Stimulated activated CD8-positive, alpha-beta memory T cell treated with anti-CD3 and anti-CD28 coated beads, Interleukin-2, amount 100 ng/mL, for 48 hours (primary cell): ENCODE measurements at places on chromosomes 7 and 10.

DNA sequence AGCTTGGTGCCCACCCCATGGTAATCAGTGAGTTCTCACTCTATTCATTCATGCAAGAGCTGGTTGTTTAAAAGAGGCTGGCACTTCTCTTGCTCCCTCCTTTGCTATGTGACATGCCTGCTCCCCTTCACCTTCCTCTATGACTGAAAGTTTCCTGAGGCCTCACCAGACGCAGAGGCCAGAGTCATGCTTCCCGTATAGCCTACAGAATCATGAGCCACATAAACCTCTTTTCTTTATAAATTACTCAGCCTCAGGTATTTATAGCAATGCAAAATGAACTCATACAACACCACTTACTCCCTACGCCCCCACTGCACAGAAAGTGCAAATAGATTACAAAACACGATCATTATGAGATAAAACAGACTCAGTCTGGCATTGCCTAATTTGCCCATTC is 39.0 kb downstream of the SEC61G start:
- DNase-seq = no peak

DNA sequence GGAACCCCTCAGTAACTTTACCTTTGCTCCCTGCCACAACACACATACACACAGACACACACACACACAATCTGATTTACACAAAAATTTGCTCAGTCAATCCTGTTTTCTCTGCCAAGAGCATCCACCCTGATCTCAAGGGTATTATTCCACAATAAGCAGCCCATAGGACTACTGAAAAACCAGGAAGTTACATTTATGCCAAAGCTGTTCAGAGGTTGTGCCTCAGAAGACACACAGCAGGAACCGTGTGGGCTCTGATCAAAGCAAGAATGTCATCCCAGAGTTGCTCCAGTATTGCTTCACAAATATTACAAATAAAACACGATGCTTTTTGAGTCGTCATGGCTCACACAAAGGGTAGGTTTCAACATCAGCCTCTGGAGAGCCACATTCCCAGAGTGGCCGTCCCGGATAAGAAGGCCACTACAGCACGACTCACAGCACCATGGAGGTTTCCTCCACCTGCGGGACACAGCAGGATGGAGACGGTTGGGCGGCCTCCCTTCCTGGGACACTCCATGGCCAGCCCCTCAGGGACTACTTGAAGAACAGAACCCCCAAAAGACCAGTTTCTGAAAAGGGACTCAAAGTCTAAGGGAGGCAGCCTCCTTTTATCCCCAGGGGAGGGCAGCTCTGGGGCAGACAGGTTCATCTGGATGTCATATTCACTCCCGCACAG is 1.6 kb downstream of the AIFM2 start:
- DNase-seq = no peak

DNA sequence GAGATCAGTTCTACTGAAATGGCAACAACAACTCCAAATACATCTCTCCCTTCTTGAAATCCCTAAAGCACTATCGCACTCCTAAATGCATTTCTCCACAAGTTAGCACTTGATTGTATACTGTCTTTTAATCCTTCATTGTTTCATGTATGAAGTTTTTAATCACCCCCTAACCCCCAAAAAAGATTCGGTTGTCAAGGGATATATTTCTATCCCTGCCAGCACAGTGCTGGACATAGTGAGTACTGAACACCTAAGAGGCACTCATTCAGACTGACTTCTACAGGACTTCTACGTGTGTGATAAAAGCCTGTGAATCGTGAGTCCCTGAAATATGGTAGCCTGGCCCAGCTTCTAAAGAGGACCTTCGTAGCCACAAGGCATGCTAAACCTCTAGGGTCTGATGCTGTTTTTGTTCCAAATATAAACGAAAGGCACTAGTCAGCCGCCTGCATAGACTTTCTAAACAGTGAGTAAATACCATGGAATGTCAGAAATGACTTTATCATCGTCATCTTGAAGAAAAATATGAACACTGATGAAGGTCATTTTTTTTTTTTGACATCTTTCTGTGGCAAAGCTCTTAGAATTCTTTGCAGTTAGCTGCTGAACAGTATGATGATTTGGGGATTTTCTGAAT is 14.6 kb upstream of the ZSCAN21 start:
- DNase-seq = no peak

DNA sequence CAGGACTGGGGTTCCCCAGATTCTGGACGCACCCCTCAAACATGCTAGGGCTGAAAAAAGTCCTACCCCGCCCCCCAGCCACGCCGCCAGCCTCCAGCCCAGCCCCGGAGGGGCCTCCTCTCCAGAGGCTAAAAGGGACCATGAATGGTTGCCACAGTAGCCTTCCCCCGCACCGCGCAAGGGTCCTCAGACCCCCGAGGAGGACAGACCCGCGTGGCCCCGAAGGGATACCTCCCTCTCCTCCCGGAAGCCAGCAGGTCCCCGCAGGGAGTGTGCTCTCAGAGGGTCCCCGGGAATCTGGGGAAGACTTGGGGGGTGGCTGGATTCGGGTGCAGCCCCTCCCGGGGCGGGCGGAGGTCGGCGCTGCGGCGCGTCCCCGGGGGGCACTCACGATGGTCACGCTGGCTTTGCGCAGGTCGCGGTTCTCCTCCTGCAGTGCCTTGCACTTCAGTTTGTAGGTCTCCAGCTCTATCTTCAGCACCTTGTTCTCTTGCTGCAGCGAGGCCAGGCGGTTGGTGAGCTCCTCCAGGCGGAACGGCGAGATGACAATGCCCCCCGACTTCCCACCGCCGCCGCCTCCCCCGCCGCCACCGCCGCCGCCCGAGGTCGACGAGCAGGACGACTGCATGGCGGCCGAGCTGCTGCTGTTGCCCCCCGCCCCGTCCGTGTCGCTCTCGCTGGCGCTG is 482 bp downstream of the CCDC6 start:
- no peak for DNase-seq

DNA sequence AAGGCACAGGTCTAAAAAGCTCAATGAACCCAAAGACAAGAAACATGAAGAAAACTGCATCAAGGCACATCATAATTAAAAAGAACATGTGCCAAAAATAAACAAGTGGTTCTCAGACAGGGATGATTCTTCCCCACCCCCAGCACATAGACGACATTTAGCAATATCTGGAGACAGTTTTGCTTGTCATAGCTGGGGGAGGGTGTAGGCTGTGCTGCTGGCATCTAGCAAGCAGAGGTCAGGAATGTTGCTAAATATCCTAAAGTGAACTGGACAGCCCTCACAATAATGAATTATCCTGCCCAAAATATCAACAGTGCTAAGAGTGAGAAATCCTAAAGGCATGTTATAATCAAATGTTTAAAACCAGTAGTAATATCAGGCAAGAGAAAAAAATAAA is 122.6 kb downstream of the MICU1 start:
- DNase-seq = no peak

GRCh38 chr10:1788401-1788800 is 51.1 kb upstream of the ADARB2 start:
- DNase-seq = no peak

- DNase-seq = no peak
These were observed 8.7 kb upstream of the EN2 start for GRCh38 chr7:155449008-155449868.

DNA sequence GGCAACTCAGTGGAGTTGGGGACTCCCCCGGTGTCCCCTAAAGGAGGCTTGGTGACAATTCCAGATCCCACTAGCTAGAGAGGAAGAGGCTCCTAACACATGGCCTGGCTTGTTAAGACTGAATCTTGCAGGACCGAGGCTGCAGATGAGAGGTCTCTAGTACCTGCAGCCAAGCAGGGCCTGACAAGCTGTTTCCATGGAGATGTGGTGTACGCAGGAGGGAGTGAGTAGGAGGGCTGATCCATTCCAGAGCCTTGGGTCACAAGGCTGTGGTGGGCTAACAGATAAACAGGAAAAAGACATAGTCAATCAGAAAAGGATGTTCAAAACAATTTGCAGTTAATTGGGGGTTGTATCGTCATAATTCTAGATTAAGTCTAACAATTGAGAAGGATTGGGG is 77.3 kb upstream of the MKLN1 start:
- no peak for DNase-seq

GRCh38 chr7:28626221-28626620 is 213.9 kb downstream of the CREB5 start:
- no peak for DNase-seq

DNA sequence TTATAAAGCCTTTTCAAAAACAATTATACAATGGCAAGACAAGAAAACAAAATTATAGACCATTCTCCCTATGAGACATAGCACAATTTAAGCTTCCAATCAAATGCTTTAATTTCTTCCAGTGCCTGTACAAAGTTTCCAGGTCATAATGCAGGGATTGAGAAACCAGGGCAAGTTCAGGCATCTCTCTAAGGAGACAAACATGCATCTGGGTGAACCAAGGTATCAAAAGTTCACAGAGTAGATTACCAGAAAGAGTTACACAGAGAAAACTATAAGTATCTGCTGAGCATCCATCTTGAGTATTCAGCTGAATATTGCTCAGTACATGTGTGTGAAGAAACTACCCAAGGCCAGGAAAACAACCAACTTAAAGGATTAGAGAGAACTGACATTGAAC is 89.1 kb downstream of the COL28A1 start:
- DNase-seq = no peak

GRCh38 chr10:48450741-48451466 is 144.4 kb downstream of the MAPK8 start:
- no peak for DNase-seq

- no peak for DNase-seq
These were observed 576.9 kb upstream of the GHITM start for GRCh38 chr10:83562381-83562780.

- no peak for DNase-seq
These were observed 690.6 kb downstream of the AUTS2 start for GRCh38 chr7:70288781-70289456.

GRCh38 chr10:29534590-29534989 is 100.2 kb downstream of the SVIL start:
- DNase-seq = no peak

GRCh38 chr10:68082872-68083271 is 7.8 kb upstream of the HERC4 start:
- no peak for DNase-seq

- DNase-seq = no peak
These were observed 111.8 kb upstream of the ZNF438 start for GRCh38 chr10:31143331-31143935.

- no peak for DNase-seq
These were observed 1047.8 kb downstream of the NRG3 start for GRCh38 chr10:82922755-82923154.

DNA sequence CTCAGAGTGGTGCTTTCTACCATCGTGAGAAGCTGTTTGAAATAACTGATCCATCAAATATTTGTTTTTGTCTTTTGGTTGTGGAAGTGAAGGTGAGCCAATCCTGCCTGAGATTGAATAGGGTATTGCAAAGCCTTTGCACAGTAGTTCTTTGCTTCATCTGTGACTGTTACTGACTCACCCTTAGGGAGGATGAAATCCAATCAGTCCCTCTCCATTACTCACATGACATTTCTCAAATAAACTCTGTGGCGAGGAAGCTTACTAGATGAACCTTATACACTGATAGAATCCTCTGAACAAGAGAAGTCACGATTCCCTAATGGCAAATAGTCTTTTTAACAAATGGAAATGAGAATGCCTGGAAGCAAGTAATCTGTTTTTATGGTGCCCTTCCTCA is 31.9 kb downstream of the HEPACAM2 start:
- no peak for DNase-seq

DNA sequence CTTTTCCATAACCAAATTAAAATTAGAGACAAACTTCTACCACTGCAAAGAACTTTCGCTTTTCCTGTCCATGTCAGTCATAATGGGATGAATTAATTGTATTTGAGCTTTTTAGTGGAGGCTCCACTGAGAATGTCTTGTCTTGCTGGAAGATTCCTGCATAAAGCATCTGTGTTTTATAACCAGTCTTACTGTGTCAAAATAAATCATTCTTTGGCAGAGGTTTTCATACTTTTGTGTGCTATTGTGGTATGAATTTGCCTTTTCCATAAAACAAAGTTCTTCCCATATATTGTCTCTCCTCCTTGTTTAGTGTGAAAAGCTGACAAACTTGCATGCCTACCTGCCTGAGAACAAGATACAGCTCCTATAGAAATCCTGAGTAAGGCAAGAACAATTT is 124.8 kb upstream of the CCDC6 start:
- no peak for DNase-seq

DNA sequence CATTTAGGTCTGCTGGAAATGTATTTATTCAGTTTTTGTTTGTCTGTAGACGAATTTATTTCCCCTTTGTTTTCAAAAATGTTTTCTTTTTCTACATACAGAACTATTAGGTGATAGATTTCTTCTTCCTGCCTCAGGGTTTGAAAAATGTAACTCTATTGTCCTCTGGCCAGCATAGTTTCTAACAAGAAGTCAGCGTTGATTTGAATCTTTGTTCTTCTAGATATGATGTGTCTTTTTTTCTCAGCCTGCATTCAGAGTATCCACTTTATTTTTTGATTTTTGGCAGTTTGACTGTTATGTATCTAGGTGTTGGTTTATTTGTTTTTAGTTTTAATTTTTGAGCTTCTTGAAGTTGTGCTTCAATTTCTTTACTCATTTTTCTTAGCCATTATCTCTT is 7.5 kb upstream of the OR2F1 start:
- DNase-seq = no peak

DNA sequence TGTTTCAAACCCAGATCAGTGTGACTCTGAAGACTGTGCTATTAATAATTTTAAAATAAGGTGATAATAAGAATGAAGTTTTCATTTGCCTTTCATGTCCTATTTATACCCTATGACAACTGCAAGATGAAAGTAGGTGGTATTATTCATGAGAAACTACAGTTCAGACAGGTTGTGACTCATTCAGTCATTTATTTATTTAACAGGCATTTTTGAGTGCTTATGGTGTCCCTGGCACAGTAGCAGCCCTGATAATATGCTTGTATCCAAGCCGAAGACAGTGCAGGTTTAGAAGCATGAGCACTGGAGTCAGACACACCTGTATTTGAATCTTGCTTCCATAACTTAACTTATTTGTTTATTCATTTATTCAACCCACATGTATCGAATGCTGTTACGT is 87.1 kb downstream of the FZD1 start:
- no peak for DNase-seq

DNA sequence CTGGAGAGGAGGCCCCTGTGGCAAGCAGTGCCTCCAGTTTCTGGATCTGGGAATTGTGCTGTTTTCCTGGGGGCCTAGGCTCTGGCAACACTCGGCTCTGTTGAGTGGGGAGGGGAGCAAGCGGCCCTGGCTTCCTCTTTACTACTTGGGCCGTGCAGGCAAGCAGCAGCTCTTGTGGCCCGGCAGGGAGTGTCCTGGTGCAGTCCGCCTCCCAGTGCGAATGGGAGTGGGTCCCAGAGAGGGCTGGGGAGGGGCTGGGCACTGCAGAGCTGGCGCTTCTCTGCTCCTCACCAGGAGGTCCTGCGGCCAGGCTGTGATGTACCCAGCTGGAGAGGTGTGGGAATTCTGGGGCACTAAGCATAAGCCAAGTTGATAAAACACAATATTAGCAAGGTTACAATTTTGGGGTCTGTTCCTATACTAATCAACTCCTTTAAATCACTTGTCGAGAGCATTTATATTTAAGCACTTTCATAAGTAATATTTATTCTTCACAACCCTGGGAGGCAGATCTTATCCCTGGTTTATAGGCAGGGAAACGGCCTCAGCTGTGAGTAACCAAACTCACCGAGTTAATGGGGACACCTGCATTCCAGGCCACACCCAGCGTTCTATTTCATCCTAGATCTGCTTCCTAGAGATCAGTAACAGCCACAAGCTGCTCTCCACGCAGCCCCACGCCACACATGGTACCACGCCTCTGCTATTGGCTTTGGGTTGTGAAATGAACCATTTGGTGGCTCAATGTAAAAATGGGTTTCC is 183.4 kb upstream of the PLXNA4 start:
- no peak for DNase-seq

- DNase-seq = no peak
These were observed 179.7 kb upstream of the AGR3 start for GRCh38 chr7:17061443-17061842.

- no peak for DNase-seq
These were observed 40.6 kb upstream of the PIK3CG start for GRCh38 chr7:106824458-106824857.
